Tracheal epithelial cell (primary cell): ENCODE measurements at places on chromosomes 7 and 10. TPM values are rescaled to one million over a fixed set of nuclear protein-coding genes. Genes with fewer than 3 reads are reported as not detected.

The BICC1 gene
- total RNA-seq: 1.9 and 42.2 TPM in 2 replicates

The LRWD1 gene
- total RNA-seq: 20.0 and 39.0 TPM in 2 replicates

The ATRNL1 gene
- 0.43 and 0.72 TPM in 2 replicates for total RNA-seq

The RSPH10B gene
- under 0.01 TPM in 2 replicates for total RNA-seq

The ASB15 gene
- total RNA-seq: not detected in 2 replicates

The CLRN3 gene
- not detected in 2 replicates for total RNA-seq

The NKX2-3 gene
- not detected in 2 replicates for total RNA-seq
